NK-92 treated with Interleukin-12 subunit alpha and Interleukin-12 subunit beta, amount 100 ng/mL, for 24 hours (cell line): ENCODE measurements at places on chromosomes 12 and 14.

- DNase-seq = no peak
Measured at GRCh38 chr12:123896767-123897166, 75.9 kb downstream of the CCDC92 start.

DNA sequence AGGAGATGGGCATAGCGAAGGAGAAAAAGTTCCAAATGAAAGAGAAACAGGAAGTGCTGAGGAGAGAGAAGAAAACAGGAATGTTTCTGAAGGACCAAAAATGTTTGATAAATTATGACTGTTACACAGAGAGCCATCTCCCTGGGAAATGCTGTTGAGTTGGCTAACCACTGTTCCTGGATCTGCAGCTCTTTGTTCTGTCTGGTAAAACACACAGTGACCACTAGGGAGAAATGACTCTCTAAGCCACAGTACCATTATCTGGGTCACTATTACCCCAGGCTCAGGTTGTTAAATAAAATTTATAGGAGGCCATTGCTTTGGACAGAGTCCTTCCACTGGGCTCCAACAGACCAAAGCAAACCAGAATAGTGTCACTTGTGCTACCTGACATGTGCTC lies 219.3 kb downstream of the CRADD start:
- DNase-seq = no peak

- DNase-seq = no peak
Measured at GRCh38 chr12:125652681-125653080, 587.4 kb downstream of the AACS start.

- DNase-seq = no peak
Measured at GRCh38 chr12:124544983-124545382, 22.4 kb downstream of the NCOR2 start.

GRCh38 chr14:66507181-66507721 lies 696 bp upstream of the GPHN start:
- no peak for DNase-seq

DNA sequence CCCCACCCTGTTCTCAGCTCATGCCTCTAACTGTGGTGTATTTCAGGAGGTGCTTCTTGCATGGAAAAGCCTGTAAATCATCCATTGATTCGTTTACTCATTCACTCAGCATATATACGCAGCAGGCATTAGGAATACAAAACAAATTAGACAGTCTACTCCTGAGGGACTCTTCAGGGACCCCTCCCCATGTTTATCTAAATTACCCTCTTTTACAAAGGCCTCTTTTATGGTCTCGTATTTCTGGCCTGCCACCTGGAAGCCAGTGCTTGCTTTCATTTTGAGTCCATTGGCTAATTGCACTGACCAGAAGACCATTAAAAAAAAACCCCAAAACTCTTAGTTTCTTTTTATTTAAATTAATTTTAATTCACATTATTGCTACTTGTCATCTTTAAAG lies 134.4 kb downstream of the DACT1 start:
- DNase-seq = no peak

- no peak for DNase-seq
Measured at GRCh38 chr12:54032086-54032619, 697 bp upstream of the HOXC5 start.

GRCh38 chr12:89476232-89476631 lies 48.4 kb downstream of the GALNT4 start:
- DNase-seq = no peak

- no peak for DNase-seq
Measured at GRCh38 chr12:14976658-14977057, 3.8 kb downstream of the PDE6H start.

DNA sequence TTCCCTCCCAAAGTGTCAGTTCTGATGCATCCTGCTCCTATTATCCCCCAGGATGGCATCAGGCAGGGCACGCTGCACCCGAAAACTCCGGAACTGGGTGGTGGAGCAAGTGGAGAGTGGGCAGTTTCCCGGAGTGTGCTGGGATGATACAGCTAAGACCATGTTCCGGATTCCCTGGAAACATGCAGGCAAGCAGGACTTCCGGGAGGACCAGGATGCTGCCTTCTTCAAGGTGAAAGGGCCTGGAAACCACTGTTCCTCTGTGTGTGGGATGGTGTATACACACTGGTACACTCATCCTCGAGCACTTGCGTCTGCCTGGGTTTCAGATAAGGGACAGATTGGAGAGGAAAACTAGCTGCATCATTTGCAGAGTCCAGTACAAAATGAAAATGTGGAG lies 1.0 kb downstream of the IRF9 start:
- no peak for DNase-seq

GRCh38 chr12:109200825-109201495 lies 84.6 kb downstream of the ACACB start:
- no peak for DNase-seq

- DNase-seq = no peak
Measured at GRCh38 chr12:25718081-25718731, 165.1 kb upstream of the LMNTD1 start.

- DNase-seq = no peak
Measured at GRCh38 chr12:62288328-62288727, 28.1 kb downstream of the USP15 start.

- DNase-seq = no peak
Measured at GRCh38 chr14:102905116-102906108, 17.1 kb upstream of the AMN start.

DNA sequence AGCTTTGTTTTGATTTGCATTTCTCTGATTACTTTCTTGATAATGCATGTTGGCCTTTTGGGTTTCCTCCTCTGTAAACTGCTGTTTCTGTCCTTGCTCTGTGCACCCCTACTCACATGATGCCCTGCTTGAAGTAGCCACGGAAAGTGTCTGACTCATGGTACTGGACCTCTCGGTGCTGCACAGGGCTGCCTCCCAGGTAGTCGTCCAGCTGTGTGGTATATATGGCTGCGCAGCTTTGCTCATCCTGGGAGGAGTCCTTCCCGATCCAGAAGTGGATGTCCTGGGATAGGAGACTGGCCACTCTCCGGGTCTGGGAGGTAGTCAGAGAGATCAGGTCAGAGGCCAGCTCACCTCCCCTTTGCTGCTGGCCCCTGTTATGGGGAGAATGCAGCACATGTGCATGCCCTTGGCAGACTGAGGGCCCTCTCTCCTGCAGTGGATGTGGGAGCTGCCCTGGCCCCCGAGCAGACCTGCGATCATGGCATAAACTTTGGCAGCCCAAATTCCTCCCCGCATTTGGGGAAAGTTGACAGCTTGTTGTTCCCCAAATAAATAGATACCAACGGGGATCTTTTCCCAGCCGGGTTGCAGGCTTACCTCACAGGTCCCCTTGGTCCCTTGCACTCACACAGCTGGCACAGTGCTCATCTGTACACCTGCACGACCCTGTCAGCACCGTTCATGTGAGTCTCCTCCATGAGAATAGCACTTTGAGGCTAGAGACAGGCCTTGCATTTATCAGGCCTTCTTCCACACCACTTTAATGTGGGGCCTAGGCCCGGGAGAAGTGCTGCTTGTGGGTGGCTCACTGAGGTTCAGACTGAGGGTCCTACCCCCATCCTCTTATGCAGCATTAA lies 5.2 kb downstream of the AVIL start:
- no peak for DNase-seq

DNA sequence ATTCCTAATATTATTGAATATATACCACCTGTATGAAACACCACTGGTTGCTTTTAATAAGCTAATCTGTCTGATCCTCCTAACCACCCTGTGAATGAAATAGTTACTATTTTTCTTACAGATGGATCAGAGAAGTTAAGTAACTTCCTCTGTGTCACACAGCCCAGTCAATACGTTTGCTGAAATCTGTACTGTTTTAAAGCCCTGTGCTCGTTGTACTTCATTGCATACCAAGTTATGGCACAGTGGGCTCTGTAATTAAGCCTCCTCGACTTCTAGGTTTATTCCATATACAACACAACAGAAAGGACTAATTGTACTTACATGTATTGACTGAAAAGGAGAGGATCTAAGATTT lies 137.9 kb downstream of the TPH2 start:
- DNase-seq = no peak

GRCh38 chr12:3405821-3406220 lies 85.2 kb upstream of the PRMT8 start:
- DNase-seq = no peak

DNA sequence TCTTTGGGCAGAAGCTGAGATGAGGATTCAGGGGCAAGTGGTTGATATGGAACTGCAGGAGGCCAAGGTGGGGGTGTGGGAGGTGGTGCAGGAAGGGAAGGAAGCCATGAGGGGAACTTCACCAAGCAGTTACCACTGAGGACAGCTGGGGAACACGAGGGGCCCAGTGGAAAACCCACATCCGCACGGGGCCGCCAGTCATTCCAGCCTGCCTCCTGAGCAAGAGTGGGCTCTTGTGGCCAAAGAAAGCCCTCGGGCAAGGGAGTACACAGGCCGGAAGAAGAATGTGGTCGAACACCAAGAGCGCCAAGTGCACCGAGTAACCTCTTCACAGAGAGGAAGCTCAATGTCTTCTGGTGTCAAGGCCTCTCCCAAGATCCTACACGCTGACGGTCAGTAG lies 252.2 kb upstream of the FOXN3 start:
- no peak for DNase-seq

DNA sequence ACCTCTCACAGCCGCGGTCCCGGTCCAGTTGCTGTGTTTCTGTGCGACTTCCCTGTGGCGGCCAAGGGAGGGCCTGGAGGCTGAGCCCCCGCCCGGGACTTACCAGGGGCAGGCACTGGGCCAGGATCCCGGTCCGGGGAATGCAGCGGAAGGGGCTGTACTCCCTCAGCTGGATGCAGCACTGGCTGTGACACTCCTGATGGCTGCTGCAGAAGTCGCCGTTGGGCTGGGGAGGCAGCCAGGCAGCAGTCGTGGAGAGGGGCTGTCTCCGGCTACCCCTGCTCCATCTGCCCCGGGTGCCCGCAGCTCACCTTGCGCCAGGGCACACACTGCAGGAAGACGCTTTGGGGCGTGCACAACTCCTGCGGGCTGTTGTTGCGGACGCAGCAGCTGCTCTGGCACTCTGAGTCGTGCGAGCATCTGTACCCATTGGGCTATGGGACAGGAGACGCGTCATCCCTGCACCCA lies 6.2 kb downstream of the LRCOL1 start:
- DNase-seq = no peak

DNA sequence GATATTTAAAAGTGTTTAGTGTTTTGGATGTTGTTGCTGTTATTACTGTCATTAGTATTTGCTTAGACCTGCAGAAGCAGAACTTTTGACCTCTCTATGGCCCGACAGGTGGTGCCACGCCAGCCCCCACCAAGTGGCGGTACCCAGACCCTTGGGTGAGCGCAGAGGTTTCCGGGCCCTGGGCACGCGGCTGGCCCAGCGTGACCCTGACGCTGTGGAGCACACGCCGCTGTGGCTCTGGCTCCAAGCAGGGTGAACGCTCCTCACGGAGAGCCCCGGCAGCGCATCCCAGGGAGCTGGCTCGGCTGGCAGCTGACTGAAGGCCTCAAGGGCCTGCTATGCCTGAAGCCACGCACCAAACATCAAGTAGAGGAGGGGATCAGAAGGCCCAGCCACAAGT lies 22.6 kb downstream of the SLC25A47 start:
- DNase-seq = no peak

DNA sequence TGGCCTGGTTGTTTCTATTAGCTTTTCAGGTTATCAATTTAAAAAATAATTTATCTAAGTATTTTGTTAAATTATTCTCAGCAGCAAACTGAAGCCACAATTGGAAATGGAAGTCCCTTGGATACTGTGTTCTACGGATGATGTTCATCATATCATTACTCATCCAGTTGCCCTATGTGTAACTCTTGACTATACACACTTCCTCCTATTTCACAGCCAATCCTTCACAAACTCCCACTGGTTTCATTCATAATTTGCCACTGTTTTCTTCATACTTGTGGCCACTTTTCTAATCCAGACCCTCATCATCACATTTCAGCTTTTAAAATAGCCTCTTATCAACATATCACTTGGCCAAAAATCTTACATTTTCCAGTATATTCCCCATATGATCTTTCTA lies 84.0 kb downstream of the CATSPERB start:
- DNase-seq = no peak

- no peak for DNase-seq
Measured at GRCh38 chr14:31967669-31967975, 109.5 kb upstream of the ARHGAP5 start.

DNA sequence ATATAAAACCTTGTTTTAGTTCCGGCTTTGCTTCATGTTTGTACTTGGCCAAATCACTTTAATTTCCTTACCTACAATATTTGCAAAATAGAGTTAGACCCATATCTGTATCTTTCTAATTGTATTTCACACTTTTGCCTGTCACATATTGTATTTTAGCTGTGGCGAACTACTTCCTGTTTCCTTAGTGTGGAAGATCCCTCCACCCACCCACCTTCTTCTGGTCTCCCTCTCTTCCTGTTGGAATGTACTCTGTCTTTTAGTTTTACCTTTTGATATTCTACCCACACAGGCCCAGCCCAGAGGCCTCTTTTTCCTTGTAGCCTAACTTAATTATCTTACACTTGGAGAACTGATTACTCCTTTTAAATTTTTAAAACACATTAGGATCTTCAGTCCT lies 78.2 kb downstream of the SCN8A start:
- no peak for DNase-seq

- no peak for DNase-seq
Measured at GRCh38 chr12:99736760-99737269, 89.3 kb downstream of the GARIN6 start.

DNA sequence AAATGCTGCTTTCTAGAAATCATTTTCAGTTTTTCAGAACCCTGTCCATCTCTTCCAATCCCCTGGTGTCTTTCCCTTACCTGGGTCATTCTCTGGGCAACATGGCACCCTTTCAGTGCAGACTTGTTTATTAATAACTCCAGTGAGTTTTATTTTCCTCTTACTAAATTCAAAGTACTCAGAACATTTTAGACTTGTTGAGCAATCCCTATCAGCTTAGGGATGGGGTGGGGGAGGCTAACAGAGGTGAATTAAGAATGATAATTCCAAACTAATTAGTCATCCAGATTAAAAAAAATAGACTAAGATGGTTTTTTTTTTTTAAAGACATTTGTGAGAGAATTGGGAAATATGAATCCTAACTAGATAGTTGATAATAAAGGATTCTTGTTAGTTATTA lies 10.7 kb downstream of the GPRC5A start:
- no peak for DNase-seq

- DNase-seq = peak; percentile 6
Measured at GRCh38 chr12:4962539-4963486, 53.1 kb downstream of the KCNA1 start.

- no peak for DNase-seq
Measured at GRCh38 chr12:83018088-83018487, 331.4 kb downstream of the TMTC2 start.

DNA sequence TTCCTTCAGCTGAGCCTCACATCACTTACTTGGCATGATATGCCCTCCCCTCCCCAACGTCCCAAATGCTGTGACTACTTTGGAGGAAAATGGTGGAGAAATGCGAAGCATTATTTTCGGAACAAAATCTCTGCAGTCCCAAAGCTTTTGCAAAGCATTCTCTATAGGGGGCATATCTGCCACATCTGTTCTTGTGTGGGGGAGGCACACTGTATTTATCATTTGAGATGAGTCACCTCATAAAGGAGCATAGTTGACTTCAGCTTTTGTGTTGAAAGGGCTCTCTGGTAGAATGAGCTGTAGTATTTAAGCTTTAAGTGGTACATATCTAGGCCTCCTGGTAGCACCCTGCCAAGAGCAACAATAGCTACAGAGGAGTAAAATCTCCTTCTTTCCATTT lies 447.5 kb downstream of the ADAMTS20 start:
- DNase-seq = no peak
